Fibroblast of skin of left quadriceps (primary cell): ENCODE measurements at places on chromosomes 11 and 22.

GRCh38 chr11:128052912-128053641 is 534.3 kb downstream of the ETS1 start:
- DNase-seq = peak; percentile 84

DNA sequence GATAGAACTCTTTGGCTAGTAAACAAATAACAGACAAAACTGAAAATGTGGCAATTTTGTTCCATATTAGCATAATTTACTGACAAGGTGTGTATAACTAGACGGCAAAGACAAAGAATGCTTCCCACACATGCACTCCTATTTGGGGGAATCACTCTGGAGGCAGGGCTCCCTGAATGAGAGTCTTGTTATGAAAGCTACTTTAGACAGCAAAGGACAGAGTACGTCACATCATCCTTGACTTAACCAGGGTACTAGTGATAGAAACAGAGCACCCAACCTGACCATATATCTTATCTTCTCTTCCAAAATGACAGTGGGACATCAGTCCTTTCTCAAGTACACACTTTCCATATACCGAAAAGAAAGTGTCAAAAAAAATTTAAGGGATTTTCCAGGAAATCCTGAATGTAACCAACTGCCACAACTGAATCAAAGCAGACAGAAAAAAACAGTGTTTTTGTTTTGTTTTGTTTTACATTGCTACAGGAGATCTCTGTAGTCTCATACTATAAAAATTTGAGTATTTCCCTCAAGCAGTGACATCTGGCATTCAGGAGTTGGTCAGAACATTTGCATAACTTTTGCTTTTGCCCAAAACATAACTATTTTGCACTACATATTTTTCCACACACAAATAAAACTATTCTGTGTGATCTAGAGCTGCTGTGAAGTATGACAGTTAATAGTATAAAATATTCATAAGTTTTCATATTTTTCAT is 98.9 kb downstream of the ARHGAP20 start:
- DNase-seq = no peak

DNA sequence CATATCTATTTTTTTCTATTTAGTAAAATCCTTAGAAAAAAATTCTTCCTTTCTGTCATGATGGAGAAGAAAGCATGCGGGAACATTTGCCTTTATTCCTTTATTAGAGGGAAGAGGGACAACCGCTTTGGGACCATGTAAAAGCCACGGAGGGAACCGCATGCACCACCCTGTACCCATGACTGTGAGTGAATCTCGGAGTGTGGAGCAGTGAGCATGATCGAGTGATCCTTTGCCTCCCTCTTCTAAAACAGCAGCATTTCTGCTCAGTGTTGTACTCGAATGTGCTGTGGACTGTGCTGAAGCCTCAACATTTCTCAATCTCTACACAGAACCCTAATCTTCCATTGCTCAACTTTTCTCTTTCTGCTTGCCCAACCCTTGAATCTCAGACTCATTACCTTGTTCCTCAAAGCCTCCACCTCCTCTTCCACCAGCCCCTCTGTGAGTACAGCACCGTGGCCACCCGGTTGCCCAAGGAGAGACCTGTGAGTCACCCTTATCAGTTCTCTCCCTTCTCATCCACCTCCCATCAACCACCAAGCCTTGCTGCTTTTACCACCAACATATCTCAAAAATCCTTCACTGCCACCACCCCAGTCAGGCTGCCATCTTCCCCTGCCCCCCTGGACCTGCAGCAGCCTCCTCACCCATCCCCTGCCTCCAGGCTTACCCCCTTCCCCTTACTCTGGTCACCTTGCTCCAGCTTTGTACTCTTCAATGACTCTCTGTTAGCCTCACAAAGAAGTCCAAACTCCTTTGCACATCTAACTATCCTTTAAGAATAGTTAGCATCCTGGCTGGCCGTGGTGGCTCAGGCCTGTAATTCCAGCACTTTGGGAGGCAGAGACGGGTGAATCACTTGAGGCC is 103.1 kb downstream of the NAT10 start:
- DNase-seq = no peak

- no peak for DNase-seq
These were observed 32.2 kb upstream of the ARFGAP3 start for GRCh38 chr22:42889304-42889703.

- no peak for DNase-seq
These were observed 119.8 kb upstream of the ARHGAP20 start for GRCh38 chr11:110832080-110832479.

DNA sequence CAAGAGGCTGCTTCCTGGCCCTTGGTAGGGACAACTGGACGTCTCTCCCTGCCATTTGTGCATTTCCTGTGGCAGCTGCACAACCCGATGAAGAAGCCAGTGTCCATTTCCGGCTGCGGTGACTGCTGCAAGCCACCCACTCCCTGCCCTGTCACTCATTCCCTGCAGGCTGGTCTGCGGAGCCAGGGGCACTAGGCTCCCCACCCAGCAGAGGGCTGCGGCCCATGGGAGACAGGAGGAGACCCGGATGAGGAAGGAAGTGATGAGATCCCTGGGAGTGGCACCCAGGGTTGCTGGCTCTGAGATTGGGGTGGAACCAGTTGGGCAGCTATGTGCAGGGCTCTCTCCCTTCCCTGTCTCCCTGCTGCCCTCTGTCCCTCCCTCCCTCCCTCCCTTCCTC is 10.0 kb upstream of the MYRF start:
- DNase-seq = no peak

DNA sequence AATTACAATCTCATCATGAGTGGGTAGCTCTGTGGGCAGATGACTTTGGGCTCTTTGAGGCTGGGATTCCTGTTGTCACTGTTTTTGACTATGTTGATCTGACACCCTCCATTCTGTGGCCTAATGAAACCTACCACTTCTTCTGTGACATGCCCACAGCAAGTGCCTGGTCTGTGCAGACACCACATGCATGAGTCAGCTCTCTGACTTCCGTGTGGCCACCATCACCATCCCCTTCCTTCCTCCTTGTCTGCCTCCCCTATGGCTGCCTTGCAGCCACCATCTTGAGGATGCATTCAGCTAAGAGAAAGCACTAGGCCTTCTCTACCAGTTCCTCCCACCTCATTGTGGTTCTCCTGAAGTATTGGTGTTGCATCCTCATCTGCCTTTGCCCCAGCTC is 15.3 kb upstream of the OR10V1 start:
- DNase-seq = no peak

GRCh38 chr11:82038154-82038553 is 695.5 kb downstream of the FAM181B start:
- no peak for DNase-seq

DNA sequence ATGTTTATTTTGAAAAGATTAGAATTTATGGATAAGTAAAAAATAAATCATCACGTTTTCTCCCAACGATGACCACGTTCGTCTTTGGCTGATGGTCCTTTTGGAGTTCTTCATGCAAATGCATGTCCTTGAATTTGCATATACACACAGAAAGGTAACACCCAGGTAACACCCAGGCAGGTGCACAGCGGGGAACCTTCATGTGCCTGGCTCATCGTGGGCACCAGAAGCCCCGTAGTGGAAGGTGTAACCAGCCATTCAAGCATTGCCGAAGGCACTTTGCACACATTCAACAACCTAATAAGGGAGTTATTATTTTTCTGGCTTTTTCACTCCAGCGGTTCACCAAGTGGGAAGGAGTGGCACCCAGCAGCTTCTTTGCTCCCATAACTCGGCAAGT is 404.6 kb downstream of the TBC1D22A start:
- no peak for DNase-seq

- DNase-seq = no peak
These were observed 137.8 kb downstream of the CEP164 start for GRCh38 chr11:117465236-117465997.
